ENCODE measurements at places on chromosomes 13 and 19.

- no peak for DNase-seq
Measured at GRCh38 chr13:71454509-71454908, 412.5 kb downstream of the DACH1 start.

- peak; percentile 70 for DNase-seq
Measured at GRCh38 chr19:10654610-10655456, 687 bp downstream of the ILF3 start.

DNA sequence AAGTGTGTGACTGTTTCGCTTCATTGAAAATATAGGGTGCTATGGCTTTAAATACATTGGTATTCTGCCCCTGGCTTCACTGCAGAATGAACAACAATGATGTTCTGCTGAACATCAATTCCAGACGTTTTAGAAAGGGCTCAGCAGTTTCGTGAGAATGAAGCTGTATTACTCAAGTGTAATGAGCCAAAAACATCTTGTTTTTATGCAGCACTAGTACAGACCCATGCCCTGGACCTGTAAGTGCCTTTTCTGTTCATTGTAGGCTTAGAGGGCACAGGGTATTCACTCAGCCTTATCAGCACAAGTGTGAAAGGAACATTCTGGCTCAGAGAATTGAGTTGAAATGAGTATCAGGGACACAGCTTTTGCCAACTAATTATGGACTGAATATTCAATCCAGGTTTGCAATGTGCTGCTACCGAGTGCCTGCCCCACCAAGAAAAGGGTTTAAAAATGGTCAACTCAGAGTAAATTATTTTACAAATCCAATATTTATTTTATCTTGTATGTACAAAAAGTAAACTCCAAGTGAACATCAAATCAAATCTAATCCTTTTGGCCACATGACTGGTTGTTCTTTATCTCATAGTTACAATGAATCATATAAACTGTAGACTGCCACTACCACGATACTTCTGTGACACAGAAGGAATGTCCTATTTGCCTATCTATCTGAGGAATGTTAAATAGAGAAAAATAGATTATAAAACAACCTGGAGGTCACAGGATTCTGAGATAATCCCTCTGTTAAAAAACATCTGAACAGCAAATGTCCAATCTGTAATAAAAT is 362.8 kb downstream of the NALCN start:
- no peak for DNase-seq

DNA sequence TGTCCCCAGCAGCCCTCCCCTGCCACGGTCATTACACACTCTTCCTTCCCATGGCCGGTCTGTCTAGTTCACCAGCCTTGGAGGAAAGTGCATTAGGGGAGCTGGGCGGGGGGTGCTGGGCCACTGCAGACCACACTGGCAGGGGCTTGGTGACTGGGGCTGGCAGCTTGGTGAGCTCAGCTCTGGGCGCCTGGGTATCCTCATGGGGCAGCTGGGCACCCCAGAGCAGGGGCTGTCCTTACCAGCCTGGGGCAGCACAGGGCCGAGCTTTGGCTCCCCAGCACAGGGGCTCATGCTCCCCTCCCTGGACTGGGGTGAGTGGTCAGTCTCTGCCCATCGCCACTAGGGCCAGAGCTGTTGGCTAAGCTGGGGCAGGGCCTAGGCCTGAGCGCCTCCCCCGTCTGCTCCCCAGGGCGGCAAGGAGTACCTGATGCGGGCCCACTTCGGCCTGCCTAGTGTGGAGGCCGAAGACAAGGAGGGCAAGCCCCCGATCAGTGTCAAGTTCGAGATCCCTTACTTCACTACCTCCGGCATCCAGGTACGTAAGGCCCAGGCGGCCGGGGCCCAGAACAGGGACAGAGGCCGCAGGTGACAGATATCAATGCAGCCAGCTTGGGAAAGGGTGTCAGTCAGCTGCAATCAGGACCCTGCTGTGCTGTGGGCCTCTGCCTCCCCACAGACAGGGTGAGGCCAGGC is 35.5 kb downstream of the AP1M1 start:
- DNase-seq, result no peak

GRCh38 chr19:1833540-1833939 is 14.7 kb downstream of the REXO1 start:
- no peak for DNase-seq

DNA sequence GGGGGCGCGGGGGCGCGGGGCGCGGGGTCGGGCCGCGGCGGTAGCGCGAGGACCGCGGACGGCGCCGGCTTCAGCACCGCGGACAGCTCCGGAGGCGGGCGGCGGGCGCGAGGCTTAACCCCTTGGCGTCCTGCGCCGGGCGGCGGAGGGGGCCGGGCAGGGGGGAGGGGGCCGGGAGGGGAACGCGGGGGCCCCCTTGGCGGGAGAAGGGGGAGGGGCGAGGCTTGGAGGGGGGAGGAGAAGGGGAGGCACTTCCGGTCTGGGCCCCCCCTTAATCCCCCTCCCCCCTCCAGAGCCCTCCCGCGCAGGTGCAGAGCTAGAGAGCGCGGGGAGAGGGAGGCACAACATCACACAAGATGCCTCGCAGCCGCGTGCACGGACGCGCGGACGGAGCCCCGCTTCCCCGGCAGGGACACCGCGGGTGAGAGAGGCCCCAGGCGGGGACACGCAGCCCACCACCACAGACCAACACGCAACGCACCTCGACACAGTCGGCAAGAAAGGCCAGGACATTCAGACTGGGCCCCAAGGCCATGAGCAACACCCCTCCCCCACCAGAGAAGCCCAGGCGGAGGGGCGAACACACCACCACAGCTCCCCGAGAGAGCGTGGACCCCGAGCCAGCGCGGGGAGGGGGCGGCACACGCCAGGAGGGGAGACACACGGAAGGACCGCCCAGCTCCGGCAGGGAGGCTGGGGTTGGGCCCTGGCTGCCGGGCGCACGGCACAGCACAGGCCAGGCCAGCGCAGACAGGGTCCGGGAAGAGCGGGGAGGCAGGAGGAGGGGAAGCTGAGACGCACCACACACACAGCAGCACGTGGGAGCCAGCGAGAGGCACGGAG is 24.1 kb downstream of the SHANK1 start:
- peak; percentile 36 for DNase-seq

DNA sequence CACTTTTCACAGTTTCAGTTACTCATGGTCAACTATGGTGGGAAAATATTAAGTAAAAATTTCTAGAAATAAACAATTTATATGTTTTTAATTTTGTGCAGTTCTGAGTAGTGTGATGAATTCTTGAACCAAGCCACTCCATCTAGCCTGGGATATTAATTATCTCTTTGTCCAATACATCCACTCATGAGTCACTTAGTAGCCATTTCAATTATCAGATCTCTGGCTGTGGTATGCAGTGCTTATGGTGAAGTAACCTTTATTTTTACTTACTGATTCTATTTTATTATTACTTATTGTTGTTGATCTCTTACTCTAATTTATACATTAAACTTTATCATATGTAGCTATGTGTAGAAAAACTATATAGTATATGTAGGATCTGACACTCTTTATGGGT is 128.9 kb upstream of the KLHL1 start:
- DNase-seq, result no peak

GRCh38 chr13:46015366-46015765 is 37.2 kb downstream of the ZC3H13 start:
- DNase-seq, result no peak

GRCh38 chr13:48505597-48506091 is 27.2 kb downstream of the RCBTB2 start:
- no peak for DNase-seq

DNA sequence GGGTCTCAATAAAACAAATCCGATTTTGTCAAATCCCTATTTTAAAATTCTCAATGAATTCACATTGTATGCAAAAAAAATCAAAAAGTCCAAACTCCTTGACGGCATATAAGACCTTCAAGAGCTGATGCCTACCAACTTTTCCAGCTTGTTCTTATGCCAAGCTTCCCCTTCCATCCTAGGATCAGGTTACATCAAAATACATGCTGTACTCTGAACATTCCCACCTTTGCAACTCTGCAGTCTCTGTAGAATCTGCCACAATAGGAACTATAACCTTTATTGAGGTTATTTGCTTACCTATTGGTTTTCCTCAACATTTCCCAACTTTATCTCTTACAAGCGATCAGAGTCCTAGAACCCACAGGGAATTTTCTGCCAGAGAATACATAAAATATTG is 7.9 kb downstream of the KBTBD7 start:
- no peak for DNase-seq

GRCh38 chr13:22536851-22537250 is 643.9 kb upstream of the SGCG start:
- no peak for DNase-seq

- no peak for DNase-seq
Measured at GRCh38 chr19:28065026-28065425, 1147.9 kb downstream of the UQCRFS1 start.

- DNase-seq, result peak; percentile 63
Measured at GRCh38 chr19:46678110-46678732, 17.2 kb upstream of the DACT3 start.

- no peak for DNase-seq
Measured at GRCh38 chr13:66926851-66927524, 303.1 kb downstream of the PCDH9 start.

- DNase-seq, result no peak
Measured at GRCh38 chr13:113551081-113552000, 33.2 kb upstream of the TFDP1 start.

GRCh38 chr13:106205871-106206270 is 329.6 kb downstream of the EFNB2 start:
- DNase-seq, result no peak

GRCh38 chr13:54573186-54573585 is 1544.6 kb downstream of the OLFM4 start:
- DNase-seq, result no peak

GRCh38 chr13:48727241-48728011 is 73.7 kb downstream of the CYSLTR2 start:
- no peak for DNase-seq

GRCh38 chr19:40273469-40274360 is 11.4 kb downstream of the AKT2 start:
- DNase-seq, result no peak

- DNase-seq, result no peak
Measured at GRCh38 chr13:40770609-40770933, 419 bp downstream of the MRPS31 start.

- DNase-seq, result no peak
Measured at GRCh38 chr13:50588491-50589130, 254.9 kb downstream of the DLEU7 start.

GRCh38 chr19:38684078-38684861 is 36.8 kb downstream of the ACTN4 start:
- no peak for DNase-seq

- DNase-seq, result no peak
Measured at GRCh38 chr13:110499621-110500281, 61.8 kb downstream of the RAB20 start.

DNA sequence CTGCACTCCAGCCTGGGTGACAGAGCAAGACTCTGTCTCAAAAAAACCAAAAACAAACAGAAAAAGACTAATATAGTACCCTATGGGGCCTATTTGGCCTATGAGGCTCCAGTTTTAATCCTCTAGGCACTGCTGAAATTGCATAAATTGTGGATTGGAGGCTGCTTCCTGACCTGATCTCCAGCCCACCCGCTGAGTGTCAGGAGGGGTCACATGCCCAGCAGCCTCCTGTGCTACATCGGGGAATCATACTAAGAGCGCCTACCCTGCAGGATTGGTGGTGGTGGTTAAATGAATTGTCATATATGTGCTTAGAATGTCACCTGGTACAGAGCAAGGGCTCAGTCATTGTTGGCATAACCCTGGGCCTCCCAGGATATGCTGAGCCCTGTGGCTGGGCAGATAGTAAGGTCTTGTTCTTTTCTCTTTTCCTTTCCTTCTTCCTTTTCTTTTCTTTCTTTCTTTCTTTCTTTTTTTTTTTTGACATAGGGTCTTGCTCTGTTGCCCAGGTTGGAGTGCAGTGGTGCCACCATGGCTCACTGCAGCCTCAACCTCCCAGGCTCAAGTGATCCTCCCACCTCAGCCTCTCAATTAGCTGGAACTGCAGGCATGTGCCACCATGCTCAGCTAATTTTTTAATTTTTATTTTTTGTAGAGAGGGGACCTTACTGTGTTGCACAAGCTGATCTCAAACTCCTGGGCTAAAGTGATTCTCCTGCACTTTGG is 31.3 kb downstream of the LTBP4 start:
- no peak for DNase-seq

DNA sequence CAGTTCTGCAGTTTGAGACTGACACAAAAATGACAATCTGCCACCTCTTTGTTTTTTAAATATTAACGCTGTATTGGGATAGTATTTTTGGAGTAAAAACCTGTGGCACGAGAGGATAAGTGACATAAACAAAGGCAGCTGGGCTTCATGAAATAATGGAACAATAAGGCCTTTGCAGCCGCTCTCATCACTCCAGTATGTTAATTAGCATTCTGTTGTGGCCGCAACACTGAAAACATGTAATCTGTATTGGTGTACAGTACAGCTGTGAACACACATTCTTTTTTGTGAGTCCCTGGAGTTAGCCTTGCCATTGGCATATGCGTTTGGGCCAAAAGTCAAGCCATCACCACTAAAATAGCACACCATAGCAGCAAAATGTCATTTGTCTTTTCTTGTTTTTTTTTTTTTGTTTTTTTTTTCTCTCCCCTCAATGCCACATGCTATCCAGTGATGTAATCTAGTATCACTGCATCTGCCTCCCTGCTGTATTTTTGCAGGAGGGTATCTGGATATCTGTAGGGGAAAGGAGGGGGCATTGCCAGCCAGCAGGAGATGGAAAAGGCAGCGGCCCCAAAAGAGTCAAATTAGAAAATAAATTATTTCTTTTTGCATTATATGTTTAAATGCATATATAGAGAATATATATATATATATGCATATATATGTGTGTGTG is 885 bp upstream of the ZNF536 start:
- DNase-seq, result no peak

DNA sequence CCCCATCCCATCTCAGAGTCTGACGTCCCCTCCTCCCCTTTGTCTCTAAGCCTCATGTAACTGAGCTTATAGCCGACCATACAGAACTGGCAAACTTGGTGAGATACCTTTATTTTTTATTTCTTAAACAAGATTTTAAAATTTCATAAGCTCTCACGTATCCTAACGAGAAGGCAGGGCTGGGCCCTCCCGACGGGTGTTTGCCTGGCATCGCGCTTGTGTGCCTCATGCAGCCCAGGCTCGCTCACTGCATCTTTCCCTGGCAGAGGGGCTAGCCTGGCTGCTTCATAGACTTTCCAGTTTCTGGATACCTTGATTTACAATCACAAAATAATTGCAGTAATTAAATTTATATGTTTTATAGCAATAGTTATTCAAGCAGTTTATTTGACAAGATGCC is 69.0 kb downstream of the GGACT start:
- no peak for DNase-seq

- DNase-seq, result no peak
Measured at GRCh38 chr19:4256563-4256962, 9.7 kb downstream of the YJU2 start.

DNA sequence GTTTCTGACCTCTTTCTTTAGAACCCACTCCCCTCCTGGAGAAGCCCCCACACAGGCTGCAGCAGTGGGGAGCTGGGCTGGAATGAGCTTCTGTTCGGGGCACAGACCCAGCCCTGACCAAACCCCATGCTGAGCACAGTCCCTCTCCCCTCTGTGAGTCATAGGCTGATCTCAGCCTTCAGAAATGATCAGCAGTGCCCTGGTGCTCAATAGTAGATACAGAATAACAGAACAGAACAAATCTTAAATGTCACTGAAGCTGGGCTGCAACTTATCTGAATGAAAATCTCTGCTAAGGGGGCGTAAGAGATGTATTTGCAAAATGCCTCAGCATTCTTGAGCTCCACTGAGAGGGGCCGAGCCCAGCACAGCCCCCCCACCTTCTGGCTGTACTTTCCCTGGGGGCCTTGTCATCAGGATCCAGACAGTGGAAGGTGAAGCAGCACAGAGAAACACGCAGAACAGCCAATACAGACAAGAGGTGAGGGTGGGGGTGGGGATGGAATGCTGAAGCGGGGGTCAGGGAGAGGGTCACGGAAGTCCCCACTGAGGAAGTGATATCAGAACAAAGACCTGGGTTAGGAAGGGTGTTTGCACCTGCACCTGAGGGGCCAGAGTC is 9.9 kb downstream of the ZNF665 start:
- no peak for DNase-seq

Data from stimulated activated CD4-positive, alpha-beta T cell treated with anti-CD3 and anti-CD28 coated beads, Interleukin-4, amount 100 ng/mL, for 1 hour (primary cell).